ENCODE measurements at places on chromosomes 11 and 22. TPM values are rescaled to one million over a fixed set of nuclear protein-coding genes. Genes with fewer than 3 reads are reported as not detected.
A peak's percentile ranks its signal among the peaks of the same experiment; 100 is the strongest.

The SERHL2 gene
- total RNA-seq, result 1.7 TPM

The AP5B1 gene
- 42.5 TPM for total RNA-seq

DNA sequence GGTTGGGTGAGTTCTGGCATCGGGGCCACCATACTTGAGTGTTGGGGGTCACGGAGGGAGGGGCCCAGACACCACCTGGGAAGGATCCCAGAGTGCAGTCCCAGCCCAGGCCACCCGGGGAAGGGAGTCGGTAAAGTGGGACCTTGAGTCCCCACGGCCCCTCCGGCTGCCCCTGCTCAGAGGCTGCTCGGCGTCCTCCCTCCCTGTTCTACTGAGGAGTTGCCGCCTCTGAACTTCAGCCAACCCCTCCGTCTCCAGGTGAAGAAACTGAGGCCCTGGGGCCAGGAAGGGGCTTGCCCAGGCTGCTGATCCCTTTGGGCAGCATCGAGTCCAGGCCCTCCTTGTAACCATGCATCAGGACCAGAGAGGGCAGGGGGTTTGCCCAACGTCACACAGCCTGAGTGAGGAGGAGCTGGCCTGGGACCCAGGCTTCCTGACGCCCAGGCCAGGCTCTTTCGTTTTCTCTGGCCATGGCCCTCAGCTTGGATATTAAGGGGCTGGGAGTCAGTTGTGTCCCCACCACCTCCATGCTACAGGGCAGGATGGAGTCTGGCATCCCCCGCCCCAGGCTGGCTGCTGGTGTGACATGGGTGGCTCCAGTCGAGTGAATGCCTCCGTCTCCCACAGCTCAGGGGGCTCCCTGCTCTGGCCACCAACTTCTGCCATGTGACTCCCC is 1.3 kb downstream of the PARVG start:
- no peaks in the 10 kb centered on the region for H3K36me3 ChIP-seq
- DNase-seq, result no peak
- H3K27ac ChIP-seq, result no peak overlapping the region
- H3K27me3 ChIP-seq, result peaks cover 21% of the 10 kb centered on the region

DNA sequence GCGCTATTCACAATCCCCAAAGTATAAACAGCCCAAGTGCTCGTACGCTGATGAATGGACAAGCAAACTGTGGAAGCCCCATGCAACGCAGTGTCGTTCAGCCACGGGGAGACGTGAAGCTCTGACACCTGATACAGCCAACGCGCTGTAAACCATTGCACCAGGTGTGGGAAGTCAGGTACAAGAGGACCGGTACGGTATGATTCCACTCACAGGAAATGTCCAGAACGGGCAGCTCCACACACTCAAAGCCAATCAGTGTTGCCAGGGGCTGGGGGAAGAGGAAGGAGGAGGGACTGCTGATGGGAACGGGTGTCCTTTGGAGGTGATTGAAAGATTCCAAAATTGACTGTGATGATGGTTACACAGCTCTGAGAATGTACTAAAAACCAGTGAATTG is 64.5 kb downstream of the BRD1 start:
- no peak for DNase-seq
- no peaks in the 10 kb centered on the region for H3K4me1 ChIP-seq
- no peak overlapping the region for H3K4me3 ChIP-seq
- no peaks in the 10 kb centered on the region for H3K36me3 ChIP-seq
- no peak overlapping the region for H3K27ac ChIP-seq
- H3K27me3 ChIP-seq, result no peaks in the 10 kb centered on the region

DNA sequence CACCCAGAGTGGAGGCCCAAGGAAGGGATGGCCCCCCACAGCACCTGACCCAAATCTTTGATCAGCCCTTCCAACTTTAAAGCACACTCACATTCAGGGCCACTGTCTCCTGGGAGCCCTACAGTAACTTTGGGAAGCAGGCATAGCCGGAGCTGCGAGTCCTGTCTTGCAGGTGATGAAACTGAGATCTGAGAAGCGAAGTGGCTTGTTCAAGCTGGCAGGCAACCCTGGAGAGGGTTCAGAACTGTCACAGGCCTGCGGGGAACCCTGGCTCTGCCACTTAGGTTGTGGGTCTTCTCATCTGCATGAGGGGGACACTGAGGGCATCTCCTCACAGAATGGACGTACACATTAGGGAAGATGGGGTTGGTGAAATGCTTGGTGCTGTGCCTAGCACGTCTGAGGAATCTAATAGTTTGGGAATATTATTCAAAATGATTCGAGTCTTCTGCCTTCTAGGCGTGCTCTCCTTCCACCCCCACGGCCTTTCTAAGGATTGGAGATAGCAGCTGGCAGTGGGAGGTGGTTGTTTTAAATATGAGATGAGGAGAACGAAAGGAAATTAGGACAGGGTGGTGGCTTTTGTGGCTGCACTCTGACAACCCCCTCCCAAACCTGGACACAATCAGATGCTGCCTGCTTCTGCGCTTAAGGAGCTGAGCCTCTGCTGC is 18.8 kb upstream of the SUN2 start:
- H3K4me3 ChIP-seq, result no peak overlapping the region
- no peak for DNase-seq
- H3K4me1 ChIP-seq, result no peaks in the 10 kb centered on the region
- no peaks in the 10 kb centered on the region for H3K27me3 ChIP-seq
- no peaks in the 10 kb centered on the region for H3K36me3 ChIP-seq

GRCh38 chr11:76685237-76685636 is 14.7 kb upstream of the LRRC32 start:
- H3K4me3 ChIP-seq, result no peak overlapping the region
- H3K27me3 ChIP-seq, result no peaks in the 10 kb centered on the region
- DNase-seq, result no peak

DNA sequence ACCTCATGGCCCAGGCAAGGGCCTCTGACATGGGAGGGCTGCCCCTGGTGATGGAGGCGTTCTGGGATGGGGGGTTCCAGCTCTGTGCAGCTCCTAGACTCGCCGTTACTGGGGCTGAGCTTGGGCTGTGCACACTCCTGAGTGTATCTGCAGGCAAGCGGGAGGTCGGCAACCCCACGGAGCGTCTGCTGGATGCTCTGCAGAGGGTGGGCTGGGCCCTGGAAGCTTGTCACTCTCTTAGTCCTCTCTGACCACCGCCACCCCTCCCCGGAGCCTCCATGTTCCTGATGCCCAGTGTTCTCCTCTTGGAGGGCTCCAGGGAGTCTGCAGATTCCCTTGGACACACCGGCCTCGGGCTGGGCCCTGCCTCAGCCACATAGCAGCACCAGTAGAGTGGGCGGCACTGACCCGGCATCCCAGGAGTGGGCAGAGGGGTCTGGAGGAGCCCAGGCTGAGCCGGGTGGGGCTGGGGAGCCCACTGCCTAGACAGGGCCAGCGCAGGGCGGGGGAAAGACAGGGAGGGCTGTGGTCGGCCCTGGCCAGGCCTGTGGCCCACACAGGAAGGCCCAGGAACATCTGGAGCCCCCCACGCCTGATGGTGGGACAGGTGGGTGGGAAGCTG is 20.6 kb upstream of the MUC5B start:
- H3K36me3 ChIP-seq, result no peaks in the 10 kb centered on the region
- H3K4me1 ChIP-seq, result no peaks in the 10 kb centered on the region
- H3K4me3 ChIP-seq, result no peak overlapping the region
- H3K27ac ChIP-seq, result no peak overlapping the region
- peak; percentile 10 for DNase-seq

The OSBP2 gene
- 3.0 TPM for total RNA-seq

- no peaks in the 10 kb centered on the region for H3K36me3 ChIP-seq
- H3K4me3 ChIP-seq, result peak overlapping the region; percentile 39
- H3K27me3 ChIP-seq, result peaks cover 6% of the 10 kb centered on the region
- H3K27ac ChIP-seq, result peak overlapping the region; percentile 69
Measured at GRCh38 chr11:46237248-46238077, 40.0 kb upstream of the CREB3L1 start.

GRCh38 chr11:132463295-132464002 is 1068.9 kb downstream of the OPCML start:
- H3K36me3 ChIP-seq, result no peaks in the 10 kb centered on the region
- no peaks in the 10 kb centered on the region for H3K4me1 ChIP-seq
- DNase-seq, result no peak
- no peak overlapping the region for H3K4me3 ChIP-seq
- no peak overlapping the region for H3K27ac ChIP-seq

The PLAAT5 gene
- total RNA-seq, result 0.18 TPM

DNA sequence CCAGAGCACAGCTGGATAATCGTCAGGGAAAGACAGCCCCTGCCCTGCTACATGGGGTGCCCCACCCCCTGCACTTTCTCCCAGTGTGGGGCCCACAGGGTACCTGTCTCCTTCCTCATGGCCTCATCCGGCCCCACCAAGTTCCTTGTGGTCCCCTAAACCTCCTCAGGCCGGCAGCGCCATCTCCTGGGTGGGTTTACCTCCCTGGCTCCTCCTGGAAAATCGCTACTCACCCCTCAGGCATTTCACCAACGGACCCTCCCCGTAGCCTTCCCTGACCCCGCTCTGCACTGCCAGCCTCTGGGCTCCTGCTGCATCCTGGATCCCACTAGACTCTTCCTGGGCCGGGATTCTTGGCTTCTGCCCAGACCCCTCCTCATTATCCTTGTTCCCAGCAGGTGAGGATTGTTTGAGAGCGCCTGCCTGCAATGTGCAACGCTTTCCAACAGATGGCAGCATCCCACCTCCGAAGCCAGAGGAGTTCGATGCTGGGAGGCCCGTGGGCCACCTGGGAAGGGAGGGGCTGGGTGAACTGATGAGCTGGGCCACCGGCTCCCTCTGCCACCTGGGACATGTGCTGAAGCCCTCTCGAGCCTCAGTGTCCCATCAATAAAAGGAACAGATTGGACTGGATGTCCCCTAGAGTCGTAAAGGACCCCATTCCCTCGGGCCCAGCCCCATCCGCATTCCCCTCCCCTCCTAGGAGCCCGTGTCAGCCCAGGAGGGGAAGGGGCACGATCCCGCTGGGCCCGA is 44.2 kb upstream of the TTLL12 start:
- H3K36me3 ChIP-seq, result no peaks in the 10 kb centered on the region
- H3K4me3 ChIP-seq, result no peak overlapping the region
- DNase-seq, result no peak
- H3K27me3 ChIP-seq, result peaks cover 3% of the 10 kb centered on the region
- H3K27ac ChIP-seq, result no peak overlapping the region

- DNase-seq, result peak; percentile 70
- H3K27ac ChIP-seq, result no peak overlapping the region
- no peak overlapping the region for H3K4me3 ChIP-seq
- H3K27me3 ChIP-seq, result no peaks in the 10 kb centered on the region
Measured at GRCh38 chr11:66981976-66982578, 7.0 kb downstream of the C11orf86 start.

- H3K36me3 ChIP-seq, result no peaks in the 10 kb centered on the region
- no peak overlapping the region for H3K27ac ChIP-seq
- no peaks in the 10 kb centered on the region for H3K4me1 ChIP-seq
- H3K27me3 ChIP-seq, result no peaks in the 10 kb centered on the region
- no peak for DNase-seq
Measured at GRCh38 chr11:46180736-46181135, 59.5 kb upstream of the PHF21A start.

The KREMEN1 gene
- 35.8 TPM for total RNA-seq

The GAB4 gene
- total RNA-seq, result not detected

GRCh38 chr11:80613655-80614054 is 1172.8 kb upstream of the TENM4 start:
- no peaks in the 10 kb centered on the region for H3K36me3 ChIP-seq
- no peaks in the 10 kb centered on the region for H3K4me1 ChIP-seq
- no peak overlapping the region for H3K27ac ChIP-seq

The CAPRIN1 gene
- 81.5 TPM for total RNA-seq

- no peaks in the 10 kb centered on the region for H3K27me3 ChIP-seq
- no peak for DNase-seq
- H3K4me1 ChIP-seq, result no peaks in the 10 kb centered on the region
- H3K36me3 ChIP-seq, result no peaks in the 10 kb centered on the region
- H3K4me3 ChIP-seq, result no peak overlapping the region
Measured at GRCh38 chr11:115871161-115871760, 367.0 kb upstream of the CADM1 start.

The CBLIF gene
- not detected for total RNA-seq

GRCh38 chr11:64935359-64936081 is at the start of gene GPHA2:
Gene GPHA2, minus strand, starts transcription at chr11:64935893. Its CDS starts 433 bp downstream, at chr11:64935460.
- peaks cover 36% of the 10 kb centered on the region for H3K36me3 ChIP-seq
- H3K27me3 ChIP-seq, result no peaks in the 10 kb centered on the region
- no peaks in the 10 kb centered on the region for H3K4me1 ChIP-seq
- no peak for DNase-seq
- no peak within 1 kb of the TSS for H3K4me3 ChIP-seq
- no peak within 1 kb of the TSS for H3K27ac ChIP-seq

The BIRC3 gene
- total RNA-seq, result 1.8 TPM

- H3K4me1 ChIP-seq, result no peaks in the 10 kb centered on the region
- no peaks in the 10 kb centered on the region for H3K36me3 ChIP-seq
- no peak overlapping the region for H3K27ac ChIP-seq
- DNase-seq, result no peak
- H3K4me3 ChIP-seq, result no peak overlapping the region
- H3K27me3 ChIP-seq, result no peaks in the 10 kb centered on the region
Measured at GRCh38 chr11:128927683-128928336, 14.9 kb downstream of the TP53AIP1 start.

DNA sequence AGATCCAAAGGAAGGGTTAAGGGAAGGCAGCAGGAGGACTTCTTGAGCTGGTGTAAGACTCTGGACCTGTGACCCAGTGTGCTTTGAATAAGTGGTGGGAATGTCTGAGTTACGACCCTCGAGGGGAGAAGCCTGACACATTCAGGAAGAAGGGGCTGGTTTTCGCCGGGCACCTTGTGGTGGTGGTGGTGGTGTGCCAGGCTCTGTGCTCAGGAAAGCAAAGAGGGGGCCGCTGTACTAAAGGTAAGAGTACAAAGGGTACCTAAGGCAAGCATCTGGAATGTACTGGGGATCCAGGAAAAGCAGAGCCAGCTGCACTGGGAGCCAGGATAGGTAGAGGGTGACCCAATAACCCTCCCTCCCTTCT is 6.3 kb downstream of the KLHL35 start:
- H3K4me1 ChIP-seq, result peaks cover 5% of the 10 kb centered on the region
- H3K27me3 ChIP-seq, result peaks cover 24% of the 10 kb centered on the region
- no peak overlapping the region for H3K4me3 ChIP-seq
- H3K27ac ChIP-seq, result no peak overlapping the region
- H3K36me3 ChIP-seq, result no peaks in the 10 kb centered on the region

DNA sequence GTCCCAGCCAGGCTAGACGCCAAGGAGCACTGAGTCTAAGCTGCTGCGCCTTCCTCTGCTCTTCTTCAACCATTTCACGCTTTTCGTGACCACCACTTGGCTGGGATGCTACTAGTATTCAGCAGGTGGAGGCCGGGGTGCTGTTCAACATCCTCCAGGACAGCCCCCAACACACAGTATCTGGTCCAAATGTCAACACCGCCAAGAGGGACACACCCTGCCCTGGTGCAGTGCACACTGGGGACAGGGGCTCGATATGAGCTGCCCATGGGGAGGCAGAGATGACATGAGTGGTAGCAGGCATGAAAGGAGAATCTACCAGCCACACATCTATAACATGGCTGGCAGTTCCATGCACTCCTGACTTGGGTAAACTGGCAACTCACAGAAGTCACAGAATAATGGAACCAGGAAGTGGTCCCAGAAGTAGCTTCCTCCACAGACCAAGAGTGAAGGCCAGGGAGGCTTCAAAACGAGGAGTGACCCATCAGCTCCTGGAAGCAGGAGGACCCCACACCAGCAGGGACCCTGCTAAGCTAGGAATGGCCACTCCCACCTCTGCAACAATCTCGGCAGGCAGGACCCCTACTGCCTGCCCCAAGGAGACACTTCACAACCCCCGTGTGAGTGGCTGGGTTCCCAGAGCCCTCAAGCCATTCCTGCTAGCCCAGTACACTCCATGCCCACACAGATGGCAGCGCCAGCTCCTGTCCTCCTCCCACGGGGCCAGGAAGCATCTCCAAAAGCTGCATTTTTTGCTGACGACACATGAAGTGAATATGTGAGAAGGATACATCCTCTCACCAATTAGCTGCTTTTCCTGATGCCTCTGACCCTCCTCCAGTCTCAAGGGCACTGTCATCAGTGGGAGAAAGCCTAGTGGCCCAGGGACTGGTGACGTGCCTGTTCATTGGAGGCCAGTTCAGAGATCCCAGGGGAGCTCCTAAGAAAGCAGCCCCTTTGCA is 78.8 kb downstream of the DGCR2 start:
- no peaks in the 10 kb centered on the region for H3K27me3 ChIP-seq
- H3K4me1 ChIP-seq, result no peaks in the 10 kb centered on the region
- H3K27ac ChIP-seq, result no peak overlapping the region

Measured in gastrocnemius medialis (tissue), 4 donors.